ENCODE measurements at places on chromosomes 12 and 14.

- no peak for DNase-seq
These were observed 106.4 kb downstream of the SLC25A47 start for GRCh38 chr14:100429537-100429936.

DNA sequence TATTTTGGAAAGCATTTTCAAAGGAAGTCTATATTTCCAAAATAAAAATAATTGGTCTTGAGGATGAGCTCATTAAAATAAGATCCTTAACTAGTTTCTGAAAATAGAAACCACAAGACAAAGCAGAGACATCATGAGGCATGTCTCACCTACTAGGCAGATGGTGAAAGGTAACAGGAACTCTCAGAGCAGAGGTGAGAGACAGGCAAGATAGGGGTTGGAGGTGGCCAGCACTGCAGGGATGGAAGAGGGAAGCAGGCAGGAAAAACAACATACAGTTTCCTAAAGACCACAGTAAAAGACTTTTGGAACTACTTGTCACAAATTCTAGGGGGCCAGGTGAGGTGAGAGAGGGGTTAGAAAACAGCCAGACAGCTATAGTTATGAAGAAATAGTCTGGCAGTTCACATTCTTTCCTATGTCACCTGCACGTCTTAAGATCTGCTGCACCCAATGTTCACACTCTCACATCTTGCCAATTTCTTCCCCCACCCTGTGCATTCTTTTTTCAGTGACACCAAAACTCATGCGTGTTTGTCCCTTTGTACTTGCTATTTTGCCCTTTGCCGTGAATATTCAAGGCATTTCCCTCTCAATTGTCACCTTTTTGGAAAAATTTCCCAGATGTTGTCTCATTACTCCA lies 341.7 kb upstream of the KITLG start:
- DNase-seq: no peak

- no peak for DNase-seq
These were observed 866.1 kb downstream of the C12orf50 start for GRCh38 chr12:87163122-87163521.

DNA sequence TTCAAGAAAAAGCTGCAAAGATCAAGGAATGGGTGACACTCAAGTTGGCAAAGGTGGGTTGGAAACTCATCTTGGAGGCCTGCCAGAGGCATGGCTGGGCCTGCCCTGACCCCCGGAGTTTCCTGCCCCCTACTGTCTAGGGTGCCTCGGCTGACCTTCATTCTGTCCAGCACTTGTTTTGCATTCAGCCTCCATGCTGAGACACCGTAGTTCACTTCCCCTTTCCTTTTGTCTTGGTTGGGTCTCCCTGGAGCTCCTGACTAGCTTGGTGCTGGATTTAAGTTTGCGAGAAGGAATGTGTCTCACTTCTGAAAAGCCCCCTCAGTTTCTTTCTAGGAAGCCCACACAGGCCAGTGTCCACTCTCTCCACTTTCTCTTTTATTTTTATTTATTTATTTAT lies 26.5 kb downstream of the PLEKHH1 start:
- no peak for DNase-seq

- no peak for DNase-seq
These were observed 3.1 kb downstream of the CACNA2D4 start for GRCh38 chr12:1915082-1915968.

- DNase-seq: no peak
These were observed 141.3 kb downstream of the ZNF664 start for GRCh38 chr12:124114316-124114715.

GRCh38 chr12:113200021-113200797 lies 14.7 kb downstream of the RITA1 start:
- DNase-seq: no peak

- no peak for DNase-seq
These were observed 114.2 kb downstream of the C12orf75 start for GRCh38 chr12:105444653-105445102.

DNA sequence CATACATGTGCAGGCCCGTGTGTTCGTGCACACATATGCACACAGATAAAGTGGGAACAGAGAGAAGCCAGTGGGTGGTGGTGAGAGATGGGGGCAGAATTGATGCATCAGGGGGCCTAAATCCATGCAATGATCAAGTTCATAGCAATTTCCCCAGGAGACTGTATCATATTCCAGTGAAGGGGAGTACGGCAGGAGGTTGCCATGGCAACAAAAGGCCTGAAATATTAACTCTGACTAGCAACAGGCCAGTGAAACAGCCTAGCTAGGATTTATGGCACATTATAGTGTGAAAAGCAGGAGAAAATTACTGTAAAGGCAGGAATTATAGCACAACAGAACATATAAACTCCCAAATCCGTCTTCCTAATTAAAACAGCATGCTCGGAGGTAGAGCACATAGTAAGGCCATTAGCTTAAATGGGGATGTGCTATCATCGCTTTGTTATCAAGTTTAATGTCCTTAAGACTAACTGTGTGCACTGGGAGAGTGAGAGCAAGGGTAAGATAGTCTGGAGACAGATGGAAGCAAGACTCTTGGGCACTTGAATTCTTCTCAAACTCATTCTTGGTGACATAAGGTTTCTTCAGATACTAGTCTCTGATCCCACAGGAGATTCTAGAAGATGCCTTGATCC lies 806.3 kb downstream of the DIO2 start:
- no peak for DNase-seq

DNA sequence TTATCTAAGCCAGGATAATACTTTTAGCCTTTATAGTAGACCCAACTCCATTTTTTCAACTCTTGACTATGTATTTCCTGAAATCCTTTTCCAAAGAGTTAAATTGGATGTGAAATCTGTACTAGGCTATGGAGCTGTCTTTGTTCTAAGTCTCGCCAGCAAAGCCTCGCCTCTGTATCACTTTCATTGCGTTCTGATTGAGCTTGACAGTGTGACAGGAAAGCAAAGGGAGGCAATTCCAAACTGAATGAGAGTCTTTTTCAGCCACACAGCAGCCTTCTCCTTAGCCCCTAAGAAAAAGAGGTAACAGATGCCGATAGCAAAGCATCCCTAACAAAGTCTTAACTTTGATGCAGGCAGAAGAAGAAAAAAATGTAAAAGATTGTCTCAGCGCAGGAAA lies 154.6 kb upstream of the OTX2 start:
- no peak for DNase-seq

DNA sequence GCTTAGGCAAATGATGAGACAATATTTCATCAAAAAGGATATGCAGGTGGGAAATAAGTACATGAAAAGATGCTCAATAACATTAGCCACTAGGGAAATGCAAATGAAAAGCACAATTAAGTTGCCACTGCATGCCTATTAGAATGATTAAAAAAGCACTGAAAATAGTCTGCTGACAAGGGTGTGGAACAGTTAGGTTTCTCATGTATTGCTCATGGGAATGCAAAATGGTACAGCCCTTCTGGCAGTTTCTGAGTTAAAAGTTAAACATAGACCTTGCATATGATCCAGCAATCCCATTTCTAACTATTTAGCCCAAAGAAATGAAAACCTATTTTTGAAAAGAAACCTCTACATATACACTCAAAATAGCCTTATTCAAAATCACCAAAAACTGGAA lies 393.0 kb downstream of the BMP4 start:
- DNase-seq: no peak

DNA sequence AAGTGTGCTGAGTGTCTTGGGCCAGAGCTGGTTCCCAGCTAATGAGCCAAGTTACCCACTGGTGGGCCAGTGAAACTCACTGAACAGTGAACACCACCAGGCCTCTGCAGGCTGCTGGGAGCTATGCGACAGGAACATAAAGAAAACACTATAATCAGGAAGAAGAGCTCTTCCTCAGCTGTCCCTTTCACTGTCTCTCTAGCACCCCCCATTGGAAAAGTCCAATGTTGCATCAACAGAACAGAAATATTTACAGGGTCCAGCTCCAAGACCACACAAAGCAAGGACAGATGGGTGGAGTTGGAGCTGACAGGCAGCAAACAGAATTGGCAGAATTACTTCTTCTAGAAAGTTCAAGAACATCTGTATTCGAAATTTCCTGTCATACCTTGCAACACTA lies 903.6 kb upstream of the TMEM132C start:
- DNase-seq: no peak

- no peak for DNase-seq
These were observed 44.0 kb downstream of the EID3 start for GRCh38 chr12:104347374-104348075.

GRCh38 chr12:84542289-84542688 lies 370.3 kb downstream of the SLC6A15 start:
- DNase-seq: no peak

GRCh38 chr12:121227294-121227693 lies 17.4 kb downstream of the P2RX4 start:
- no peak for DNase-seq

DNA sequence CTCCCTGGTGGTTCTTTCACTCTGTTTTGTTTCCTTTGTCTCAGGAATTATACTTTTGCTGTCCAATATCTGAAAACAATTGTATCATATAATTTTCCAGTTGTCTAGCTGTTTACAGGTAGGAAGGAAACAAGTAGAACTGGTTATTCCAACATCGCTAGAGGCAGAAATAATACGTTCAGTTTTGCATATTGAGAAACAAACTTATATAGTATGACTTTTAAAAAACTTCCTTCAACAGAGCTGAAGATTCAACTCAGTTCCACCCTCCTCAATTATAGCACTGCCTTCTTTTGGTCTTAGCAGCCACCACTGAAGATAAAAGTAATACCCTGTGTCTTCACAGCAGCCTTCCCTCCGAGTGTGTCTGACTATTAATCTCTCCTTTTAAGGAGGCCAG lies 214.3 kb downstream of the EFCAB11 start:
- no peak for DNase-seq

DNA sequence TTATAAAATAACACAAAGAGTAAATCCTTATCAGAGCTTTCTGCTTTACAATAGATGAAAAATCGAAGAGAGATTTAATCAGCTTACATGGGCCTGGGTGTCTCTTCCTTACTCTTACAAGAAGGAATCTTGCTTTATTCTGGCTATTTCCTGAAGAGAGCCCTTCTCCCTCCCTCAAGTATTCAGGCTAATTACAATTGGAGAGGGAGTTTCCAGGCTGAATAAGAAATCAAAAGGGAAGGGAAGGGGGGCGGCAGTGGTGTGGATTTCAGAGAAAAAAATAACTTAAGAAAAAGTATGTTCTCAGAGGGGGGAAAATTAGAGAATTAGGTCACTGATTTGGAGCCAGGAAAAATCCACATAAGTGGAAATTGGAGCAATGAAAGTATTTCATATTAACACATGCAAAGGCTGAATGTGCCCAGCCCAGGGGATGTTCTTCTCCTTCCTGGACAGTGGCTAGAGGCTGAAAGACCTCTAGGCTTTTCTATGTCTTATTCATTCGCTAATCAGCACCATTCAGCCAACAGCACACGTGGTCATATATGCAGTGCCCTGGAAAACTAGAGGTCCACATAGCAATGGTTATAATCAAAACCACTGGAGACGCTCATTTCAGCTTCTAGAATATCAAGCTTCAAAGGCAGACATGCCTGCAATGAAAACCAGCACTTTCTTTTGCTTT lies 158.9 kb upstream of the BTG1 start:
- DNase-seq: no peak

- no peak for DNase-seq
These were observed 2.9 kb upstream of the DHRS2 start for GRCh38 chr14:23633160-23633701.

DNA sequence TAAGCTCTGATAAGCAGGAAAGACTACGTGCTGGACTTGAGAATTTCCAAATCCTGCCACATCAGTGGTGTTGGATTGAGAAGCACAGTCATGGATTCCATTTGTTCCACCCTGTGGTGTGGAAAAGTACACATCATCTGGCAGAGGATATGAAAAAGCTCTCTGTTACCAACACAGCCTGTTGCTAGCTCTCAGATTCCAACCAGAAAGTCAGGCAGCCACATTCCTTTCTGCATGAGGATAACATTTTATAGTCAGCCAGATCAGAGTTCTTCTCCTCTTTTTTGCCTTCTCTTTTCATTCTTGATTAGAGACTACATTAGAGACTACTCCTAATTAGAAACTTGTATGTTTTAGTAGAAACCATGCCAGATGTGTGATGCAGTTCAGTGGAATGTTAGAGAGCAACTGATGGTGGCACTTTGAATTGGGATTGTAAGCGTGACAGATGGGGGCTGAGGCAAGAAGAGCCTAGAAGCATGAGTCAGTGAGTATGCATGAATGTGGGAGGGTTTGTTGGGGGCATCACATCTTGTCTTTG lies 61.2 kb upstream of the STXBP6 start:
- no peak for DNase-seq

- DNase-seq: no peak
These were observed 56.3 kb downstream of the STXBP6 start for GRCh38 chr14:24993631-24994030.

DNA sequence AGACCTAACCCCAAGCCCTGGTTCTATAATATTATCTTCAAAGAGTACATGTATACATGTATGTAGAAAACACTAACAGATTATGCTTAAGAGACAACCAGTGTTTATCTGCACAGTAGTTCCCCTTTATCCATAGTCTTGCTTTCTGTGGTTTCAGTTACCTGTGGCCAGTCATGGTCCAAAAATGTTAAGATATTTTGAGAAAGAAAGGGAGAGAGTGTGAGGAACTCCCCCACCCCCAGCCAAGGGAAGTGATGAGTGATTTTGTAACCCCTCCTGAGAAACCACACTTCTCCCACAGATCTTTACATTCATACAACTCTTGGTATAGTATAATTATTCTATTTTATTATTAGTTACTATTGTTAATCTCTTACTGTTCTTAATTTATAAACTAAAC lies 77.3 kb upstream of the CNTN1 start:
- DNase-seq: no peak

GRCh38 chr12:122834921-122835749 lies at the start of gene HIP1R:
HIP1R (plus strand) TSS chr12:122835457; CDS start chr12:122835551, 94 bp downstream.
- peak; percentile 40 for DNase-seq

DNA sequence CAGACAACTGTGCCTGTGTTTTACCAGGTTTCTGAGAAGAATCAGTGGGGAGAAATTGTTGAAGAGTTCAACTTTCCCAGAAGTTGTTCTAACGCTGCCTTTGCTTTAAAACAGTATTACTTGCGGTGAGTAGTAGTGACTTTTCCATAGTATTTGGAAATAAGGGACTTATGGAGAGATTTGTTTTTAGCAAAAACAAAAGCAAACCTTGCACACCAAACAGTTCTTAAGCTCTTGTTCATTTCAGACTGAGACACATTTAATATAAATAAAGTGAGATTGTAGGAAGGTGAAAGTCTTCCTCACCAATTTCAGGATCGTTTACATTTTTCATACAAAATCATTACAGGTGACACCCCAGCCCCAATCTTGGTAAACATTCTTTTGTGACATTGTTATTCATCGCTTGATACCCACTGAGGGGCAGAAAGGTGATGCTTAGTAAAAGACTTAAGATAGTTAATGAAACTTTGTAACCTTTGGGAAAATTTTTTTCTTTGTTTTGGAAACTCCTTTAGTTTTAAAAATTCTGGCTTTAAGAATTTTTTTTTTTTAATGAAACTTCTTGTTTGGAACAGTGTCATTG lies 1.8 kb downstream of the ARID2 start:
- no peak for DNase-seq

GRCh38 chr12:103901518-103902173 lies 28.6 kb upstream of the HSP90B1 start:
- DNase-seq: no peak

- DNase-seq: no peak
These were observed 51.7 kb downstream of the TMEM30B start for GRCh38 chr14:61229475-61229888.

Measured in stimulated activated CD8-positive, alpha-beta memory T cell treated with anti-CD3 and anti-CD28 coated beads, Interleukin-12 subunit alpha, Interleukin-12 subunit beta, amount 100 ng/mL, for 4 hours (primary cell).